ENCODE measurements at places on chromosomes 6 and 20. TPM values are rescaled to one million over a fixed set of nuclear protein-coding genes. Genes with fewer than 3 reads are reported as not detected.

GNRH2 gene
- 0.54 TPM for total RNA-seq

COL21A1 gene
- total RNA-seq: not detected

MMS22L gene
- 12.4 TPM for total RNA-seq

DNA sequence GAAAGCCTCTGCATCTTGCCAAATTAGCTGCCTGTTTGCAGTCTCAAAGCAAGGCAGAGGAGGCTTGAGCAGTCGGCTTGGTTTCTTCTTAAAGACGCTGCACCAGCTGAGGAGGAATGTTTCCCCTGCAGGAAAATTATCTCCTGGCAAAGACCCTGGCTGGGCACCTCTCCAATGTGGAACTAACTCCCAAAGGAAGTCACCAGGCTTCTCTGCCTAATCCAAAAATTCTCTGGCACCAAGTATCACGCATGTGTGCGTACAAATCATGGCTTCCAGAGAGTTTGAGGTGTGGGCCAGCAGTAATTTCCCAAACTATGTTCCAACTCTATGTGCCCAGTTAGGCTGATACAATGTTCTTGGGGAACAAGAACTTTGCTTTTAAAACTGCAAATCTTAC, 176.2 kb downstream of the KIF16B start:
- DNase-seq: no peak

DNA sequence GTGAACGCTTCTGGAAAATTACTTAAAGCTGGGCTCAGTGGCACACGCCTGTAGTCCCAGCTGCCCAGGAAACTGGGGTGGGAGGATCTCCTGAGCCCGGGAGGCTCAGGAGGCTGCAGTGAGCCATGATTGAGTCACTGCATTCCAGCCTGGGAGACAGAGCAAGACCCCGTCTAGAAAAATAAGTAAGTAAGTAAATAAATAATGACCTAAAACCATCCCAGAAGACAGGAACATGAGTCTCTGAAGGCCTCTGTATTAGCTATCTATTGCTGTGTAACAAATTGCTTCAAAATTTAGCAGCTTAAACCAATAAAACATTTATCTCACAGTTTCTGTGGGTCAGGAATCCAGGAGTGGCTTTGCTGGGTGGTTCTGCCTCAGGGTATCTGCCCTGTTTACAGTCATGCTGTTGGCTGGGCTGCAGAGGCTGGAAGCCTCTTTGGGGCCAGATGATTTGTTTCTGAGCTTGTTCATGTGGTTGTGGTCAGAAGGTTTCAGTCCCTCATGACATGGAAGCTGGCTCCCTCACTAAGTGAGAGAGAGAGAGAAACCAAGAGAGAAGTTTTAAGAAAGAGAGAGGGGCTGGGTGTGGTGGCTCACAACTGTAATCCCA, 48.4 kb upstream of the NCOA3 start:
- DNase-seq: no peak

- DNase-seq: no peak
These were observed 9.3 kb upstream of the ID1 start for GRCh38 chr20:31595654-31596411.

- peak; percentile 41 for DNase-seq
These were observed 66.4 kb upstream of the PDE10A start for GRCh38 chr6:165729307-165729936.

- DNase-seq: no peak
These were observed 97.8 kb downstream of the CRYBG1 start for GRCh38 chr6:106458021-106458986.

GRCh38 chr6:15077006-15077405, 168.9 kb upstream of the JARID2 start:
- DNase-seq: no peak

DNA sequence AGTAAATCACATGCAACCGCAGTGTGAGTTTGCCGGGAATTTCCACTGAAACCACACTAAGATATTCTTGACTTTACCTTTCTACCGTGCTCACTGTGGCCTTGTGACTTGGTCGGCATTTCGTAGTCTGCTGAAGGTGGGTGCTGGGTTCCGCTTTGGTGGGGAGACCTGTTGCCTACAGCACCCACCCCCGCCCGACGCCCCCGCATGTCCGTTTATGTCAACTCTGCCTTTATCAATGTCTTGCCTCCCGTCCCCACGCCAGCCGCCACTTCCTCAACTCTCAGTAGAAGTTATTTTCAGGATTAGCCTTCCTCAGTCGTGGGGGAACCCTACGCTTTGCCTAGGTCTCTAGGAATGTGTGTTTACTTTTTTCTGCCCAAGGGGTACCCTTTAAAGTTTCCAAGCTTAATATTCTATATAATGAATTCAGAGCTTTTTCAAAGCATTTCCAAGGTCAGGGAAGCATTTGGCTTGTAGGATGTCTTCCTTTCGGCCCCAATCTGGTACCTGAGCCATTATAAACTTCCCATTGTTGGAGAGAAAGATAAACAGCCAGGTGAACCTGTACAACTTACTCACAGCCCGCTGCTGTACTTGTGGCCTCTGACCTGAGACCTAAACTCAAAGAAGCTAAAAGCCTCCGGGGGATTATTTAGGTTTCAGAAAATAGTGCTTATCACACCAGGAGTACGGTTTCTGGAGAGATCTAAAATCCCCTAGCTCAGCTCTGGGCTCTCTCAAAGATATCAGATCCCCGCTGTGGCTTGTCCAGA, 54.2 kb downstream of the TBC1D7 start:
- DNase-seq: peak; percentile 9

DNA sequence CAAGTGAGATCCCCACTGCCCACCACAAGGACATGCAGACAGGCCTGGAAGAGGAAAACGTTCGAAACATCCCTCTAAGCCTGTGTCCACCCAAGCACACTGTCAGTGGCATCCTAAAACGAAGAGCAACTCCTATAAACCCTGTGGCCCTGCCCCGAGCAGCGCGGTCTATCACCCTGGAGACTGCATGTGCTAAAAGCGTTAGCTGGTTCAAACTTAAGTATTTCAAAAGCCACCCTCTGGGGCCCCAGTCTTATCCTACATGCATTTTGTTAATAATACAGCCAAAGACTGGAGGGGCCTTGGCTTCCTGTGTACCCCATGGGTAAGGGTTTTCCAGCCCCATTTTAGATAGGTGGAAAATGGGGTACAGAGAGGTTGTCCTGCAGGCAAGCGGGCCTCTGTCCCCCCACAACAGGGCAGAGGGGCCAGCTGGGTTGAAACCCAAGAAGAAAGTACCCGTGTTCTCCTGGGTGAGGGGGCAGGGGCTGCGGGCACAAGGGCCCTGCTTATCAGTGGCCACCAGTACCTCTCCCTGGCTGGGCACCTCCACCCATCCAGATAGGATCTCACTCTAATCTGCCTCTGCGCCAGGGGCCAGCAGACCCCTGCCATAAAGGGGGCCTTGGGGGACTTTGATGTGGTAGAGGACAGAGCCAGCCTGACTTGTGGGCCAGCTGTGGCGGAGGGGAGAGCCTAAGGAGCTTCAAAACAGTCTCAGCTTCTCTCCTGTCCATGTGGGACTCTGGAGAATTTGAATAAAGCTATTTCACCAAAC, 28.3 kb downstream of the PREX1 start:
- no peak for DNase-seq
